ENCODE measurements at places on chromosomes 3 and 15.
A peak's percentile ranks its signal among the peaks of the same experiment; 100 is the strongest.

DNA sequence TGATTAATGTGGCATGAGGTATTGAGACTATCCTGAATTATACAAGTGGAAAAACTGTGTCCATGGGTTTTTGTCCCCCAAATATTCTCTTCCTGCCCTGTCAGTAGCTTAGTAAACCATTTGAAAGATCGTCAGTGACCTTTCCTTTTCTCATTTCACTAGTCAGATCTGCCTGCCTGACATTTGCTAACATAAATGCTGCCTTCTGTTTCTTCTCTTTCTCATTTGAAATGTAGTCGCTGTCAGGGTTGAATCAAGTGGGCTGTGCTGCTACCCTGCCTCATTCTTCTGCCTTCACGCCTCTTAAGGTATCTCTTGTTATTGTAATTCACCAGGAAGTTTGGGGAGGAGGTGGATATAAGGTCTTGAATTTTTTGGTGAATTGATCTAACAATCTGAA is 67.5 kb downstream of the LRCH3 start:
- DNase-seq = no peak

GRCh38 chr15:95176794-95177577 is 945.6 kb downstream of the MCTP2 start:
- no peak for DNase-seq

DNA sequence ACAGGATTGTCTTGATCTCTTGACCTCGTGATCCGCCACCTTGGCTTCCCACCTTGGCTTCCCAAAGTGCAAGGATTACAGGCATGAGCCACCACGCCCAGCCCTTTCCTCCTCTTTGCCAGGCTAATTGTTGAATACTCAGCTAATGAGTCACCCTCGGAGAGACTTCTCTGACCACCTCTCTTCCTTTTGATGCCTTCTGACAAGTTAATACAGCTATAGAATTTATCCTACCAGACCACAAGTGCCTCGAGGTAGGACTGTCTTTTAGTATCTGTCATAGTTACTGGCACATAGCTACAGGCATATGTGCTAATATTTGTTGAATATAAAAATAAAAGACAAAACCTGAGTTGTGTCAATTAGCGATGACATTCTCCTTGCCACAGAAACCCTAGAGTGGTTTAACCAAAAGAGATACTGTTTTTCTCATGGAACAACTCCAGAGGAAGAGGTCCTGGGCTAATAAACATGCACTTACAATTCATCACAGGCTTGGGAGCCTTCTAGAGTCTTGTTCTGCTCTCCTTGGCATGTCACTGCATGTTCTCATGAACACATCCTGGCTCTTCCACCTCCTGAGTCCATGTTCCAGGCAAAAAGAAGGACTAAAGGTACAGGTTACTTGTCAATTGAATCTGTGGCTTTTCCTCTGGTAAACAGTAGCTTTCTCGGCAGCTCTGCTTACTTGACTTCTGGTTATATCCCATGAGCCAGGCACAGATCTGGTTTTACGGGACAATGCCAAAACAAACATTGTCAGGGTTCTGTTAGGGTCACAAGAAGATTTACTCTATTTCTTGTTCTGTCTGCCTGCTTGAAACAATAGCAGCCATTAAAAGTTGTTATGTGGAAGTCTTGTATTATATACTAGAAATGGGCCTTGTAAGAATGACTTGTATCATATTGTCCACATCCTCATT is 332.3 kb downstream of the THSD4 start:
- no peak for DNase-seq

DNA sequence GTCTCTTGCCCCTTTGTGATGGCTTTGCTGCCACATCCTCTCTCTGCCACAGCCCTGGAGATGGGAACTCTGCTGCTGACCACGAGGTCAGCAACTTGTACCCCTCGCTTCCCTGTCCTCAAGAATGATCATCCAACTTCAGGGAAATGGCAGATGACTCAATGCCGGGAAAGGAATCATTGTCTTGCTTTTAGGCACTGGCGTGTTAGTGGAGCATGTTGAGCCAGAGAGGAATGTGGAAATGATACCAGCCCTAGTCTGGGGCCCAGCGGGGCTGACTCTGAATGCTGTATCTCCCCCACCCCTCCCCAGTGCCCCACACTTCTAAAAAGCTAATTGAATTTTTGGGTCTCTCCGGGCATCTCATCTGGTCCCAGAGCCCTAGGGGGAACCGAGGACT is 184.9 kb upstream of the BHLHE40 start:
- DNase-seq = no peak

DNA sequence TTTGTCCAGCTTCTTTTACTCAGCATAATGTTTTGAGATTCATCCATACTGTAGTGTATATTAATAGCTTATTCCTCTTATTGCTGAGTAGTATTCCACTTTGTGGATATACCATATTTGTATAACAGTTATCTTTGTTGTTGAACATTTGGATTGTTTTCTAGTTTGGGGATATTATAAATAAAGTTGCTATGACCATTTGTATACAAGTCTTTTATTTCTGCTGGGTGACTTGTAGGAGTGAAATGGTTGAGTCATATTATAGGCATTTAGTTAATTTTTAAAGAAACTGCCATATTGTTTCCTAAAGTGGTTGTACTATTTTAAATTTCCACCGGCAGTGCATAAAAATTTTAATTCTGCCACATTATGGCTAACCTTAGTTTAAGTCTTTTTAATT is 53.4 kb downstream of the RPL39L start:
- no peak for DNase-seq

DNA sequence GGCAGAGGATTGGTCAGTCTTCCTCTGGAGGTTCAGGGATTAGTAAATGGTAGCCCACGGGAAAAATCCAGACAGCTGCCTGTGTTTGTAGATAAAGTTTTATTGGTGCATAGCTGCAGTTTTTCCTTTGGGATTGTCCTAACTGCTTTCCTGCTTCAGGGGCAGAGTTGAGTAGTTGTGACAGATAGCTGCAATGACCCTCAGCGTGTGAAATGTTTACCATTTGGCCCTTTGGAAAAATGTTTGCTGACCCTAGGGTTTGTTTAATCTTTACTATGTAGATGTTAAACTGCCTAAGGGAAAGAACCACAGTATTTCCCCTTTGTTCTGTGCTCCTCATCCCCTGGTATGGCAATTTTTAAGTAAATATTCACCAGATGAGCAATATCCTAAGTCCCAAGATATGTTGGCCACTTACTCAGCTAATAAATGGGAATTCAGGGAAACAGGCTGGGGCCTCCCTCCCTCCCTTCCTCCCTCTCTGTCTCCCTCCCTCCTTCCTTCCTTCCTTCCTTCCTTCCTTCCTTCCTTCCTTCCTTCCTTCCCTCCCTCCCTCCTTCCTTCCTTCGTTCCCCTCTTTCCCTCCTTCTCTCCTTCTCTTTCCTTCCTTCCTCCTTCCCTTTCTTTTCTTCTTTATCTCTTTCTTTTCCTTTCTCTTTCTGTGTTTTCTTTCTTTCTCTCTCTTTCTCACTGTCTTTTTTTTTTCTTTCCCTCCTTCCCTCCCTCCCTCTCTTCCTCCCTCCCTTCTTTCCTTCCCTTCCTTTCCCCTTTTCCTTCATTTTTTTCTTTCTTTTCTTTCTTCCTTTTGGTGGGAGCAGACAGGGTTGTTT is 234.6 kb upstream of the BHLHE40 start:
- no peak for DNase-seq

- no peak for DNase-seq
These were observed 134.8 kb downstream of the THRB start for GRCh38 chr3:24359645-24360462.

GRCh38 chr15:70275461-70276138 is 177.9 kb upstream of the TLE3 start:
- no peak for DNase-seq

GRCh38 chr15:64017082-64017588 is 29.1 kb downstream of the DAPK2 start:
- DNase-seq = no peak

- DNase-seq = peak; percentile 81
These were observed 47.3 kb upstream of the TCF12 start for GRCh38 chr15:56871185-56871584.

DNA sequence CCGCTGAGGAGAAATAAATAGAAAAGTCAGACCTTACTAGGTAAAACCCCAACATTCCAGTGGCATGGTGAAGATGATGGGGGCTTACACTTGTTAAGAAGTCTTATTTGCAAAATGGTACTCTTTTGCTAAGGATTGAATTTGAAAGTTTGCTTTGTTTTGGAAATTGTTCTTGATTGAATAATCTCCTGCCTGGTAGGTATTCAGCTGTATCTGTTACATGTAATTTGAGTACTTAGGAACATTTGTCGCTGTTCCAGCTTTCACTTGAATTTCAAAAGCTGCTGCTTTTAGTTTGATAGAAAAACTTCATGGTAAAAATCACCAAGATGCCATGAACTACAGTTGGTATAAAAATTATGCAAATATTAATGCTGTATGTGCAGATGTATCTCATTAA is 44.6 kb downstream of the TFG start:
- no peak for DNase-seq

DNA sequence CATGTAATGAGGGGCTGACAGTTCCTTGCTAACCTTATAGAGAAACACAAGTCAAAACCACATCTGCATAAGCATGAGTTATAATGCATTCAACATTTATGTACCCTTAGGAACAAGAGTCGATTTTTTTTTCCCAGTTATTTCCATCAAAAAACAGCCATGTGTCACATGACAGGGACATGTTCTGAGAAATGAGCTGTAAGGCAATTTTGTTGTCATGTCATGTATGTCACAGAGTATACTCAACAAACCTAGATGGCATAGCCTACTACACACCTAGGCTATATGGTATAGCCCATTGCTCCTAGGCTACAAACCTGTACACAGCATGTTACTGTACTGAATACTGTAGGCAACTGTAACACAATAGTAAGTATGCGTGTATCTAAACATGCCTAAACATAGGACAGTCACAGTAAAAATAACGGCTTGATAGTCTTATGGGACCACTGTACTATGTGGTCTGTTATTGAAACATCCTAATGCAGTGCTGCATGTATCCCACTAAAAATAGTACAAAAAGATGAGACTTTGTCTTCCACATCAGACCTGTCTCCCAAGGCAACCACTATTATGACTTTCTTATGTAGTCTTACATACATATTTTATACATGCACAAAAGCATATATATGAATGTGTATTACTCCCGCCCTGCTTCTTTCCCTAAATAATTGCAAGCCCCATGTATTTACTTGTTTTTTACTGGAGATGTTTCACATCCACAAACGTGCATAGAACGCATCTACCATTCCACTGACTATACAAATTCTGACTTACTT is 34.9 kb downstream of the LINS1 start:
- no peak for DNase-seq
